Vagina (tissue), 2 donors: ENCODE measurements at places on chromosomes 11 and 22.

DNA sequence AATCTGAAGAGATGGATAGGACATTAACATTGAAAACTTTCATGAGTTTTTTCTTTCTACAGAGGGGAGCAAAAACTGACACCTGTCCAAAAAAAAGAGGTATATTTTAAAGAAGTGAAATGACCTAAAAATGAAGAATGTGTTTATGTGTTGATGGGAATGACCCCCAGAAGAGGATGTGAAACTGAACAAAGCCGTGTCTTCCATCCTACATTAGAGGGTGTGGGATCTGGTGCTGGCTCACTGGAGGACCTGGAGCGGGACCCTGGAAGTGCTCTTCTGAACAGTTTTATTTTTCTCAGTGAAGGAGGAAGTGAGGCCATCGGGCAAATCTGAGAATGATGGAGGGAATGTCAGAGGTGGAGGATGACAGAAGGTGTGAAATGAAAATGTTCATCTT is 470.1 kb downstream of the NTM start:
- no peak for DNase-seq

GRCh38 chr11:2091112-2091746 is 48.0 kb downstream of the IGF2 start:
- no peak for DNase-seq

DNA sequence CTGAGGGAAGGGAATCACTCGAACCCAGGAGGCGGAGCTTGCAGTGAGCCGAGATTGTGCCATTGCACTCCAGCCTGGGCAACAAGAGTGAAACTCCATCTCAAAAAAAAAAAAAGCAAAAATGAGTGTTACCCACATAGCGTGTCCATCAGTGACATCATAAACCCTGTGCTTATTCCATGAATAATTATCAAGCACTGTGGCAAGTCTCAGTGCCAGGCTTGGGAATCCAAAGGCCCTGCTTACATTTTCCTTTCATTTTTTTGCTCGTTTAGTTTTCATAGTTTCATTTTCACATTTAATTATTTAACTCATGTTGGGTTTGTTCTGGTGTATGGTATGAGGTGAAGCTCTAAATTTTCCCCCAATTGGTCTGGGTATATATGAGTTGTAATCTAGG is 46.5 kb downstream of the NEU3 start:
- DNase-seq: no peak

DNA sequence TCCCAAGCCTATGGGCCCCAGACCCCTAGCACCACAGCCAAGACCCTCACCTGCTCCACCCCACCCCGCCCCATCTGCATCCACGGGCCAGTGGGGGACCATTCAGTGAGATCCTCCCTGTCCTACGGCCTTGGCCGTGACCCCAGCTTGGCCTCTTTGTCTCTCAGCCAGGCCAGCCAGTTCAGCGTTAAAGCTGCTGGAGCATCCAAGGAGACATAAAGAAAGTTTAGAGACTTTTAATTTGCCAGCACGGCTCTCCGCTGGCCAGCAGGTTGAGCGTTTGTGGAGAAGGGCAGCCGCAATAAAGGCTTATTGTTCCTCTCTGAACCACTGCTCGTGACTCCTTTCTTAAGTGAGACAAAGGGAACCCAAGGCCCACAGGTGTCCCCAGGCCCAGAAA is 49.3 kb upstream of the LMO1 start:
- no peak for DNase-seq

- DNase-seq: no peak
These were observed 546 bp downstream of the DRAP1 start for GRCh38 chr11:65919573-65920371.

- no peak for DNase-seq
These were observed 7.9 kb downstream of the PPIL2 start for GRCh38 chr22:21673534-21674321.

GRCh38 chr11:95132956-95133355 is 43.3 kb downstream of the ENDOD1 start:
- no peak for DNase-seq

DNA sequence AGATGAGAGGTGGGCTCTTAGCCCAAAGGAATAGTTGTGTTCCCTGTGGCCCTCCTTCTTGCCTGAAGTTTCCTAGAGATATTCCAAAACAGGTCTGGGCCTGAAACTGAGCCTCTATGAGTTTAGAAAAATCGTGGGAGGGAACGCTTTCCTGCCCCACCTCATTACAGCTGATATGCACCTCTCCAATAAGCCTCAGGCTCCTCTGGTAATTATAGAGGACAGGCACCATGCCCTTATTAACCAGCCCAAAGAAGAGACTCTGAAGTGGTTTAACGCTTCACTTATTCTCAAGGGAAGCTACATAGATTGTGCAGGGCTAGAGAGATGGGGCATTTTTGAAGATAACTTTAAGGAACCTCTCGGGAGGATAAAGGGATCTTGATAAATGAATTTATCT is 3.4 kb upstream of the MPZL2 start:
- no peak for DNase-seq
